ENCODE measurements at places on chromosomes 12 and 14.
A peak's percentile ranks its signal among the peaks of the same experiment; 100 is the strongest.

DNA sequence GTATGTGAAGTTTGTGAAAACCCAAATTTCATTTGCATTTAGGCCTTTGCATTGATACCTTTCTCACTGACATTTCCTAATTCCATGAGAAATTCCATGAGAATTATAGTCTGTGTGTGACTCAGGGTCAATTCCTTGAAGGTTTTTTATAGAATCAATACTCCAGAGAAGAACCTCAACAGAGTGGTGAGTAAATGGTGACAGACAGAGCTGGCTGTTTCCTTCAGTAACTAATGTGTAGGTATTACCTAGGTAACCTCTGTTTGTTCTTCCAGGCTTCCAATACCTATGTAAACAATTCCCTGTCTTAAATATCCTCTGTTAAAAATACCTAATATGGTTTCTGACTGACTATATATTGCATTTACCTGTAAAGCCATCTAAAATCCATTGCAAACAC lies 117.0 kb downstream of the TTC8 start:
- DNase-seq = no peak

- peak; percentile 85 for DNase-seq
These were observed 5.4 kb downstream of the AP1G2 start for GRCh38 chr14:23561873-23562821.

GRCh38 chr14:78700236-78700635 lies 530.1 kb downstream of the NRXN3 start:
- DNase-seq = no peak

DNA sequence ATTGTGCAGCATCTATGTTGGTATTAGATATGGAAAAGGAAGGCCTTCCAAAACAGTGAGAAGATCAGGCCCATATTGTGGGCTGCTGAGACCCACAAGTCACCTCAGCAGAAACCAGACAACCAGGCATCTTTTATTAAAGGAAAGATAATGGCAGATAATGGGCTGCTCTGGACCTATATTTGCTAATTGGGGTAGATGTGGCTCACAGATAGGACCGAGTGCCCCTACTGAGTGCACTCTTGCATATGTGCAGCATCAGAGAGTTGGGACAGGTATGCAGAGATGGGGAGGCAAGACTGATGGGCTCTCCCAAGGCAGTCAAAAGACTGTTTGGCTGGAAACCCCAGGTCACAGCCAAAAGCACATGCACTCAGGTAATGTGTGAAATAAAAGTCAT lies 149.8 kb upstream of the GZMB start:
- no peak for DNase-seq

GRCh38 chr12:131134523-131135310 lies 181.0 kb downstream of the ADGRD1 start:
- DNase-seq = no peak

GRCh38 chr12:32146074-32146873 lies 39.6 kb downstream of the BICD1 start:
- DNase-seq = no peak

Data from chondrocyte (in vitro differentiated cells).